Stimulated activated CD8-positive, alpha-beta memory T cell treated with anti-CD3 and anti-CD28 coated beads, Interleukin-7, amount 100 ng/mL, for 48 hours (primary cell): ENCODE measurements at places on chromosomes 2 and 18.

GRCh38 chr2:96601382-96602292 lies 36.5 kb downstream of the KANSL3 start:
- no peak for DNase-seq

DNA sequence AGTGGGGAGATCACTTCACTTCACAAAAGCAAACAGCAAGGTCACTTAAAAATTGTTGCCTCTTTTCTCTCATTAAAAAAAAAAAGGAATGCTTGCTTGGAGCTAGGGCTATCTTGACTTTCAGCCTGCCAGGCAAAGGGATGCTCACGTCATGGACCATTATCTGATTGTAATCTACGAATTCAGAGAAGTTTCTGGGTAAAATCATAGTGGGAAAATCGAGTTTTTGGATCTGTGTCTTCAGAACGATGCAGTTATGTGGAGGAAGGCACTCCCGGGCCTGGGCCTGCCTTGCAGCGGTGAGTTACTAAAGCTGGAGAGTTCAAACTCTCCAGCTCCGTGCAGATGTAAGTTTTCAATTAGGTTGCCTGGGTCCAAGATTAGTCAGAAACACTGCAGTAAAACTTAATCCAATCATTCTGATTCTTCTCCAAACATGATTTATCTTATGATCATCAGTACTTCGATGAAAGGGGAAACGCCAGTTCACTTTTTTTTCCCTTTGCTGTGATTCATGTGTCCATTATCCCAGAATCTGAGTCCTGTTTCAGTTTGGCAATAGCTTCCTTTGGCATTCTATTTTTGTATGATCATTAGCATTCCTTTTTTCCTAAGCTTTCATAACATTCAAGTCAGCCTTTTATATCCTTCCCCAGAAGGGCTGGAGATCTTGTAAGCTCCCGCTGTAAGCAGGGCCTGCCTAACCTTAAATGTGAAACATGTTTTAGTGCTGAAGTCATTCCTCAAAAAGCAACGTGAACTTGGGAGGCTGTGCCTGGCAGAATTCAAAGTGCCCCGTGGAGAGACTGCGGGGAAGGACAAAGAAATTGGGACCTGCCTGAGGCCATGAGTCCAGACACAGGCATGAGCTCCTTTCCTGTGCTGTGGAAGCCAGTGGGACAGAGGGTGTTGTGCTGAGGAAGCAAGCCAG lies 119.3 kb upstream of the TWIST2 start:
- no peak for DNase-seq

DNA sequence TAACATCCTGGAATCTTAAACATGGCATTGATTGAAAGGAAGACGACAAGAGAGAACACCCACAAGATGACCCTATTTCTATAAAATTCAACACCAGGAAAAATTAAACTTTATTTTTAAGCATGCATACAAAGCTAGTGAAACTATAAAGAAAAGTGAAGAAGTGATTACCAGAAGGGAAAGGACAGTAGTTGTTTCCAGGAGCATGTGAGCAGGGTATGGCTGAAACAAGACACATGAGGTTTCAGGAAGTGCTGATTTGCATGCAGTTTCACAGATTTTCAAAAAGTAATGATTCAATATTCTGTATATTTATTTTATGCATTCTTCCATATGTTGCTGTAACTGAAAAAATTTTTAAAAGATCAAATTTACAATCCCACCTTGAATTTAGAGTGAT lies 24.6 kb upstream of the DAW1 start:
- no peak for DNase-seq

DNA sequence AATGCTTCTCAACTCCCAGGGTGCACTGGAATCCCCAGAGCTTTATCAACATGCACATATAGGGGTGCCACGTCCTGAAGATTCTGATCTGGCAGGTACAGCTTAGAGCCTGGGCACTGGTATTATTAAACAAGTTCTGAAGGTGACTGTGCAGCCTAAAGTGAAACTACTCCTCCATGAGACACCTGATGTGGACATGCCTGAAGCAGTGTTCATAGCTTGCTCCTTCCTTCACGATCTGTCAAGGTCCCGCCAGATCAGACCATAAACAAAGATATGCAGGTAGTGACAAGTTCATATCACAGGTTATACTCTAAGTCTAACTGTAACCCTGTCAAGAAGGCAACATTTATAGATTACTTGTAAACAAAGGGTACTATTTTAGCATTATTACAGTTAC lies 65.3 kb upstream of the DNER start:
- no peak for DNase-seq

- DNase-seq = no peak
These were observed 148.3 kb downstream of the AQP4 start for GRCh38 chr18:26717123-26717719.

- no peak for DNase-seq
These were observed 45.3 kb downstream of the IMPA2 start for GRCh38 chr18:12026562-12026961.

- no peak for DNase-seq
These were observed 540.1 kb downstream of the NRXN1 start for GRCh38 chr2:50491541-50492476.

DNA sequence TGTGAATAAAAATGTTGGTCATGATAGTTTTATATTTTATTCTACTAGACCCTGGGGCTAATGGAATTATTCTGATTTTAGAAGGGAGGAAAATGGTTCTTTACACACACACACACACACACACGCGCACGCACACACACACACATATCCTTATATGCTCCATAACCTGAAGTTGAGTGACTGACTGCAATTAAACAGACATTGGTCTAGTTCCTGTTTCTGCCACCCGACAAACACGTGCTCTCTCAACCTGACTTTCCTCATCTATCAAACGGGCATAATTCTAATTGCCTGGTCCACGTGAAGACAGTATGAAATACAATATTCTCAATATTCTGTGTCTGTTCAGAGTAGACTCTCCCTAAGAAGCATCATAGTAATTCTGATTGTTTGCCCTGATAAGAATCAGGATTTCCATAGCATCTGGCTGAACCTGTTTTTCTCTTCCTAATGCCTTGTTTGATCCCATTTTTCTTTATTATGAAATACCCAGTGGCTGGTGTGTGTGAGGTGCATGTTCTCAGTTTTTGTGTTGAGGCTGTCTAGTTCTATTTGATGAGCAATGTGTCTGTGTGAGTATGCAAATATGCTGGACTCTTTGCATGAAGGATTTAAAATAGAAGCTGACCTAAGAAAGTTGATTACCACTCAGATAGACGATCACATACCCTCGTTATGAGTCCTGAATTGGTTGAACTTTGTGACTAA lies 51.0 kb downstream of the SETBP1 start:
- no peak for DNase-seq

GRCh38 chr2:39118786-39119499 lies 1.9 kb downstream of the SOS1 start:
- DNase-seq = no peak

DNA sequence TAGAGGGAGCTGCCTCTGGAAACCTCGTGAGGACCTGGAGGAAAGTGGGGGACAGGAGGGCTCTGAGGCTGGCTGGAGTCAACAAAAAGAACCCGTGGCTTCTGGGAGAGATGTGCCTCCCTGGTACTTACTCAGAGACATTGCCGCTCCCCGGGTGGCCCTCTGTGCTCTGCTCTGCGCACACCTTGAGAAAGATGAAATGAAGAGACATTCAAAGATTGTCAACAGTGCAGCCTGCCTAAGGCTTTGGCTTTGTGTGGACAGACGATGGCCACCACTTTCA lies 14.5 kb downstream of the CYS1 start:
- no peak for DNase-seq

DNA sequence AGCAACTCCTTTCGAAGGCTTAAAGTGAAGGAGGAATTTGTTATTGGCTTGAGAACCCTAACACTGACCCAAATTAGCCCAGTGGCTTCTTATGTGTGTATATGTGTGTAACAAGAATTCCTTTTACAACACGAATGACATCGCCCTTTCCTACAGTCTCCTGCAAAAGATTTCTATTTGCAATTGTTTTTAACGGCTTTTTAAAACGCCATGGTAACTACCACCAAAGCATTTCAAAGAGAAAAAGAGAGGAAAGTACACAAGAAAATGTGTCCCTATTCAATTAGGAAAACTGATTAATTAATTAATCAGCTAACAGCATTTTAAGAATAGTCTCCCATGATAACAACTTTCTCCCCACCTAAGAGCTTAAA lies 58.1 kb downstream of the PAX3 start:
- DNase-seq = no peak

- no peak for DNase-seq
These were observed 40.1 kb upstream of the CLASP1 start for GRCh38 chr2:121689356-121689755.

GRCh38 chr2:220315098-220315823 lies 687.8 kb downstream of the SLC4A3 start:
- no peak for DNase-seq

DNA sequence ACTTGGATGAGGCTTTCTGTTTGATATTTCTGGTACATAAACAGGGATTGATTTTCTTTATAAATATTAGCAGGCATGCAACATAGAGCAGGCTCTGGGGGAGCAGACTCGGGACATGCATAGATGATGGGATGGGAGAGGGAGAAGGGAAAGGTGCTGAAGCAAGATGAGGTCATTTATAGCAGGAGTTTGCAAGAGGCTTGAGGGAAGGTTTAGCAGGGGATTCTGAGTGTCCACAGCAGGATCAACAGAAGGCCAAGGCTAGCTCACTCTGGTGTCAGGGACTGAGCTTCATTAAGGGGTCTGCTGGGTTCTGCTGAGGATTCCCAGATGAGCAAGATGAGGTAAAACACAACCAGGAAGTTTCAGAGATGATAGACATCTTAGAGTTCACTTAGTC lies 309.1 kb upstream of the CELF4 start:
- DNase-seq = no peak
